ENCODE measurements at places on chromosomes 3 and 15. TPM values are rescaled to one million over a fixed set of nuclear protein-coding genes. Genes with fewer than 3 reads are reported as not detected.

- no peak overlapping the region for H3K27ac ChIP-seq
- H3K4me1 ChIP-seq, result no peaks in the 10 kb centered on the region
- no peak for DNase-seq
- no peaks in the 10 kb centered on the region for H3K36me3 ChIP-seq
- H3K27me3 ChIP-seq, result no peaks in the 10 kb centered on the region
Observed at GRCh38 chr3:112512320-112512719, 13.0 kb upstream of the BTLA start.

DNA sequence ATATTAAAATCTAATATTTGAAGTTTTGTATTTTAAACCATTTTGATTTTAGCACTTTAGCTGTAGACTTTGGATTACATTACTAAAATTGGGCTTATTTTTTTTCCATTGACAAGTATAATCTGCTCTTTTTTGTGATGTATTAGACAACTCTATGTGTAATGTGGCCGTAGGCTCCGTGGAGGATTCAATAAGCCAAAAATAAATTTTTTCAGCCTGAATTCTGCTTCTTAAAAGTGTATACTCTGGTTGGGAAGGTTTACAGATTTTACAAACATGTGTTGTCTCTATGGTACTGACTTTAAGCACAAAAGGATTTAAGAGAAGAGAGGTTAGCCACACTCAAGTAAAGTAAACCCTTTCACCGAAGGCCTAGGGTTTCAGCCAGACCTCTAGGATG lies 110.8 kb downstream of the PLCL2 start:
- no peaks in the 10 kb centered on the region for H3K36me3 ChIP-seq
- no peak for DNase-seq
- no peak overlapping the region for H3K4me3 ChIP-seq

- H3K36me3 ChIP-seq, result no peaks in the 10 kb centered on the region
- no peaks in the 10 kb centered on the region for H3K27me3 ChIP-seq
- H3K4me1 ChIP-seq, result peaks cover 61% of the 10 kb centered on the region
- peak overlapping the region; percentile 69 for H3K4me3 ChIP-seq
- DNase-seq, result no peak
- H3K27ac ChIP-seq, result peak overlapping the region; percentile 94
Observed at GRCh38 chr3:123693584-123694190, 108.8 kb upstream of the HACD2 start.

- H3K27ac ChIP-seq, result no peak overlapping the region
- H3K27me3 ChIP-seq, result no peaks in the 10 kb centered on the region
- no peaks in the 10 kb centered on the region for H3K36me3 ChIP-seq
- H3K4me1 ChIP-seq, result peaks cover 44% of the 10 kb centered on the region
Observed at GRCh38 chr15:91885714-91886270, 32.3 kb downstream of the SLCO3A1 start.

DNA sequence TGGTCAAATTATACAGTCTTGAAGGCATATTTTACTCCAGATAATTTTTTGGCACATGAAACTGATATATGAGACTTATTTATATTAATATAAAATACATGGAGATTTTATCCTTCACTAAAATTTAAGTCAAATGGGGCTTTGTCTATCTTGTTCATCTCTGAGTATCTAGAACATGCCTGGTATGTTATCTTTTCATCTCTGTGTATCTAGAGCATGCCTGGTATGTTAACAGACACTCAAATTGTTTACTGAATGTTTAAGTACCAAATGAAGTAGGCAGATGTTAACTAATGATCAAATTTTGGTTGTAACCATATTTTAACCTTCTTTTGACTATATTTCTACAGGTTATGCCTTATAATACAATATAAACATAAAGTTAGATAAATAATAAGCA lies 7.7 kb downstream of the GTF2A2 start:
- no peaks in the 10 kb centered on the region for H3K27me3 ChIP-seq
- peaks cover 11% of the 10 kb centered on the region for H3K4me1 ChIP-seq
- H3K27ac ChIP-seq, result no peak overlapping the region

DNA sequence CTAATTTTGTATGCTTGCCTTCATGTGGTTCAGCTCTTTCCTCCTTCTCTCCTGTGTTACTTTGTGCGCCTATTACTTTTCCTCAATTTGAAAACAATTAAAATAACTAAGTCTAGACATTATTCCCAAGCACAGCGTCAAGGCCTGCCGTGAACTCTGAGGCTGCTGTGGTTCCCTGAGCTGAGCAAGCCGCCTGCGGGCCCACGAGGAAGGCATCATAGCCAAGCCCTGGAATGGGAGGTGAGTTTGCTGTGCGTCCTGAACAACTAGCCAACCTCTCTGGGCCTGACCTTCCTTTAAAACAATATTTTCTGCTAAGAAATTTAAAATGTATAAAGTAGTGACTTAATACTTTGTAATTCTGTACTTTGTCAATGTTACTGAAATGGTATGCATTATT lies 327.2 kb downstream of the OCA2 start:
- peak; percentile 66 for DNase-seq
- H3K4me1 ChIP-seq, result no peaks in the 10 kb centered on the region
- H3K36me3 ChIP-seq, result no peaks in the 10 kb centered on the region
- H3K27ac ChIP-seq, result no peak overlapping the region
- no peaks in the 10 kb centered on the region for H3K27me3 ChIP-seq

GRCh38 chr15:93035953-93036810 lies 52.8 kb downstream of the RGMA start:
- no peak overlapping the region for H3K4me3 ChIP-seq
- H3K27me3 ChIP-seq, result no peaks in the 10 kb centered on the region

CYP11A1 gene
- total RNA-seq, result 1.7 TPM

SLC22A13 gene
- not detected for total RNA-seq

GRCh38 chr3:142723665-142723967 lies 218 bp upstream of the TRPC1 start:
- H3K4me1 ChIP-seq, result peaks cover 24% of the 10 kb centered on the region
- no peaks in the 10 kb centered on the region for H3K36me3 ChIP-seq
- peak overlapping the region; percentile 76 for H3K4me3 ChIP-seq
- no peaks in the 10 kb centered on the region for H3K27me3 ChIP-seq

GOLGA6L10 gene
- total RNA-seq, result 1.3 TPM

GRCh38 chr15:36671017-36671416 lies 91.6 kb downstream of the CDIN1 start:
- H3K27me3 ChIP-seq, result no peaks in the 10 kb centered on the region
- no peak overlapping the region for H3K27ac ChIP-seq
- DNase-seq, result no peak

DNA sequence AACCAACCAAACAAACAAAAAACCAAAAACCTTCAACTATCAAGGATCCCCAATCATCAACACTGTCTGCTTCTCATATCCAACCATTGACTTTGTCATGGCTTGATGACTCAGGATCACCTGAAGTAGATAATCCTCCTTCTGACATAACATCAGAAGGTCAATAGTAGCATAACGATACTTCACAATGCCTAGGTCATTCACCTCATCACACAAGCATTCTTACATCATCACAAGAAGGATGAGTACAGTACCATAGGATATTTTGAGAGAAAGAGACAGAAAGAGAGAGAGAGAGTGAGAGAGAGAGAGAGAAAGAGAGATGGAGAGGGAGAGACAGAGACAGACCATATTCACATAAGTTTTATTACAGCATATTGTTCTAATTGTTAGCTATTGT lies 42.1 kb downstream of the SPATA16 start:
- no peaks in the 10 kb centered on the region for H3K27me3 ChIP-seq
- H3K4me1 ChIP-seq, result no peaks in the 10 kb centered on the region
- H3K4me3 ChIP-seq, result no peak overlapping the region
- H3K27ac ChIP-seq, result no peak overlapping the region
- no peak for DNase-seq
- no peaks in the 10 kb centered on the region for H3K36me3 ChIP-seq

KLHDC8B gene
- total RNA-seq, result 98.9 TPM

ADPRH gene
- 13.3 TPM for total RNA-seq

GRCh38 chr3:143808030-143808429 lies 40.2 kb downstream of the SLC9A9 start:
- H3K27ac ChIP-seq, result no peak overlapping the region
- H3K4me1 ChIP-seq, result peaks cover 44% of the 10 kb centered on the region
- no peak for DNase-seq
- H3K4me3 ChIP-seq, result no peak overlapping the region
- H3K36me3 ChIP-seq, result no peaks in the 10 kb centered on the region
- H3K27me3 ChIP-seq, result no peaks in the 10 kb centered on the region

GRCh38 chr15:34275721-34276120 lies 50.9 kb downstream of the EMC4 start:
- no peaks in the 10 kb centered on the region for H3K36me3 ChIP-seq
- H3K27me3 ChIP-seq, result no peaks in the 10 kb centered on the region
- peaks cover 3% of the 10 kb centered on the region for H3K4me1 ChIP-seq
- H3K27ac ChIP-seq, result no peak overlapping the region
- no peak for DNase-seq

RHOV gene
- not detected for total RNA-seq

CHST2 gene
- total RNA-seq, result 10.8 TPM

ADGRG7 gene
- total RNA-seq, result not detected

DNA sequence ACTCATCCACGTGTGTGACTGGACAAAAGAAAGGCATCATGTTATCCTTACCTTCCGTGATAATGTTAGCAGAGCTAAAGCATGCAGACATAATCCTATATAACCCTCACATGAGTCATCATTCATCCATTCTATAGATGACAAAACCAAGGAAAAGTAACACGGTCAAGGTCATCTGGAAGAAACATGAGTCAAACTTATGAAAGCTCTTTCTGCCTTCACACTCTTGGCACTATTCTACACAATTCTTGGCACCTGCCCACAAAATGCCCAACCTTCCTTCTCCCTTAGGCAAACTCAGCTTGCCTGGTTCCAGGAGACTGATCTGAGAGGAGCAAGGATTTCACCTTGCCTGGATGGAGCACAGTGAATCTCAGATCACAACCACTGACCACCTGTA lies 66.9 kb downstream of the PRICKLE2 start:
- no peak for DNase-seq
- no peak overlapping the region for H3K4me3 ChIP-seq
- peaks cover 44% of the 10 kb centered on the region for H3K36me3 ChIP-seq
- peak overlapping the region; percentile 58 for H3K27ac ChIP-seq
- no peaks in the 10 kb centered on the region for H3K27me3 ChIP-seq

DNA sequence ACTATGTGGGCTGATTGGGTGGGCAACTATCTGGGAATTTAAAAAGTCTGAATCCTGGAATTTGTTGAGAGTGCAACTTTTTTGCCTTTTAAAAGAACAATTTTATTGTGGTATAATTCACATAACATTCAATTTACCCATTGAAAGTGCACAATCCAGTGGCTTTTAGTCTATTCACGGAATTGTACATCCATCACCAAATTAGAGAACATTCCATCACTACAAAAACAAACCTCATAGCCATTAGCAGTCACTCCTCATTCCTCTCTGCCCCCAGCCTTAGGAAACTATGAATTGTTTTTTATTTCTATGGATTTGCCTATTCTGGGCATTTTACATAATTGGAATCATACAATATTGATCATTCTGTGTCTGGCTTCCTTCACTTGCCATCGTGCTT lies 101.8 kb upstream of the ALDH1A3 start:
- no peaks in the 10 kb centered on the region for H3K36me3 ChIP-seq
- no peaks in the 10 kb centered on the region for H3K4me1 ChIP-seq
- no peak for DNase-seq
- no peak overlapping the region for H3K4me3 ChIP-seq

- H3K27ac ChIP-seq, result no peak overlapping the region
- H3K4me1 ChIP-seq, result no peaks in the 10 kb centered on the region
- H3K36me3 ChIP-seq, result no peaks in the 10 kb centered on the region
- H3K4me3 ChIP-seq, result no peak overlapping the region
Observed at GRCh38 chr3:111473550-111473949, 68.4 kb upstream of the CD96 start.

GRCh38 chr3:153087595-153088566 lies 74.1 kb upstream of the RAP2B start:
- no peaks in the 10 kb centered on the region for H3K4me1 ChIP-seq
- no peak overlapping the region for H3K4me3 ChIP-seq
- H3K36me3 ChIP-seq, result no peaks in the 10 kb centered on the region
- H3K27me3 ChIP-seq, result no peaks in the 10 kb centered on the region

GRCh38 chr3:86913160-86913559 lies 77.8 kb downstream of the VGLL3 start:
- no peak overlapping the region for H3K4me3 ChIP-seq
- H3K27me3 ChIP-seq, result no peaks in the 10 kb centered on the region
- H3K36me3 ChIP-seq, result no peaks in the 10 kb centered on the region
- no peaks in the 10 kb centered on the region for H3K4me1 ChIP-seq

DNA sequence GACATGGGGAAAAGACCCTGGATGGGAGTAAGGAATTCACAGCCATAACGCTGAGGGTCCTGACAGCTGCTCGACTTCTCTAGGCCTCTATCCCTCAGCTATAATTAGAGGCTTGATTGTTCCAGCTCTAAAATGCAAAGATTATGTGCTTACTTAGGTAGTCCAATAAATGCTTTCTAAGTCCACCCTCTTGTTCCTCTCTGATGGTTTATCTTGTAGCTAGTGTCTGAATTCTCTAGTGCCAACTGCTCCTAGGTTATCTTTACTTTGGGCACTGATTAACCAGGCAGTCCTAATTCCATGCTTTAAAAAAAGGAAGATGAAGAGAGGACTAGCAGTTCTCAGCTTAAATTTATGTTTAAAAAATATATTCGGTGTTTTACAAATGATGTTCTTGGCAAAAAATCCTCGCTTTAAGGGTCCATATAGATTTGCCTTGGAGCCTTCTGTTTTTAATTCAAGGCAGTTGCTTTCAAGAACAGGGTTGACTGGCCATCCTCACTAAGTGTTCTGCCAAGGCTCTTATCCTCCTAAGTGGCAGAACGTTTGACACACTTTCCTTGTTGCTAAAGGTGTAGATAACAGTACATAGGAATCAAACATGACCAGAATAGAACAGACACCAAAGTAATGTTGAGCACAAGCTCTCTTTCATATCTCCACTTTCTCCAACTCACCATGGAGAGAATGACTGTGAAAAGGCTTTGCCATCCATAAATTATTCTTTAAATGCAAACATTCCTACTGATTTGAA lies 60.6 kb downstream of the THRB start:
- no peak overlapping the region for H3K4me3 ChIP-seq
- H3K27me3 ChIP-seq, result no peaks in the 10 kb centered on the region
- no peaks in the 10 kb centered on the region for H3K36me3 ChIP-seq
- no peak for DNase-seq

TM6SF1 gene
- 6.2 TPM for total RNA-seq

DNA sequence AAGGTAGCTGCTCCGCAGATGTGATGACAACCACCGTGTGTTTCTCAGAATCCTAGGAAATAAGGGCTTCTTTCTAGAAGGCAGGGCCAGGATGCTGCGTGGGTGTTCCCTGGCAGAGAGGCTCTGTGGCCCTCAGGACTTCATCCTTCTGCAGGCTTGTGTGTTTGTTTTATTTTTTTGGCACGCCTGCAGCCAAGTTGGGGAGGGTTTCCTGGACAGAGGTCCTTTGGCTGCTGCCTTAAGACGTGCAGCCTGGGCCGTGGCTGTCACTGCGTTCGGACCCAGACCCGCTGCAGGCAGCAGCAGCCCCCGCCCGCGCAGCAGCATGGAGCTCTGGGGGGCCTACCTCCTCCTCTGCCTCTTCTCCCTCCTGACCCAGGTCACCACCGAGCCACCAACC lies at the start of gene CLEC3B:
CLEC3B (plus strand) TSS at position 266 of the 400 bp plus-strand sequence; CDS start at position 326, 60 bp downstream.
- H3K36me3 ChIP-seq, result no peaks in the 10 kb centered on the region
- H3K4me3 ChIP-seq, result peak within 1 kb of the TSS; percentile 47
- H3K27me3 ChIP-seq, result no peaks in the 10 kb centered on the region
- peak within 1 kb of the TSS; percentile 79 for H3K27ac ChIP-seq
- no peak for DNase-seq

GRCh38 chr3:52783211-52783555 lies 5.8 kb downstream of the ITIH1 start:
- DNase-seq, result no peak
- no peaks in the 10 kb centered on the region for H3K4me1 ChIP-seq
- H3K27ac ChIP-seq, result no peak overlapping the region
- no peaks in the 10 kb centered on the region for H3K27me3 ChIP-seq
- no peak overlapping the region for H3K4me3 ChIP-seq
- H3K36me3 ChIP-seq, result no peaks in the 10 kb centered on the region

RASL12 gene
- 215 TPM for total RNA-seq

SPESP1 gene
- 3.4 TPM for total RNA-seq

GOLGA8O gene
- total RNA-seq, result 0.39 TPM

Measured in esophagus muscularis mucosa (tissue), 4 donors.